AG10803 (cell line): ENCODE measurements at places on chromosomes 12 and 14.

DNA sequence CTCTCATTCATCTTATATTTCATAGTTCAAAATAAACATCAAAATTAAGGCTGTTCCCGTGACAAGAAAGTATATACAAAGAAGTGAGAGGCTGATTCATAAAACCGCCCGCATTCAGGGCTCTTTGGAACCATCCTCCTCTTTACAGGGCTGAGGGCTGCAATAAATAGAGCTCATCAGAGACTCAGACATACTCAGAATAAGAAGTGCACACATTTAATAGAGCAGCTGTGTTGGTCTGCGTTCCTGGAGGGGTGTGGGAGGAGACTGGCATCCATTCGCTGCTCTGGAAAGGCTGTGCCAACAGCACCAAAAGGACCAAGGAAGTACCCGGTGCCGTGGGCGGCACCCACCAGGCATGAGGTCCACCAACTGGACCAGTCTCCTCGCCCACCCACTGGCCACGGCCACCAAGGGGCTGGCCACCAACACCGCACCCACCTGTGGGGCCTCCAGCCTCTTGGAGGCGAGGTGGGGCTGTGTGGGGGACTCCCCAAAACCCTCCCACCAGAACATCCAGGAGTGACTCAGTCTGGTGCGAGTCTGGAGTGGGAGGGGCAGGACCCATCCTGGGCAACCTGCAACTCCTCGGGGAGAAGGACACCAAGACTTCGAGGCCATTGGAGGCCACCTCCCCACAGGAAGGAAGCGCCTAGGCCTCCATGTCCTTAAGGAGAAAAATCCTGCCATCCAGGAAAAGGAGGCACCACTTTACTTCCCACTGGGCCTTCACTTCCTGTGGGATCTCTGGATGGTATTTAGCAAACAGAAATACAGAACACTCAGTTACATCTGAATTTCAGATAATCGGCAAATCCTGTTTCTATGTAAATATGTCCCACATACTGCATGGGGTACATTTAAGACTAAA is 32.7 kb downstream of the VCPKMT start:
- DNase-seq = no peak

GRCh38 chr12:52628111-52628507 is 9.8 kb upstream of the KRT73 start:
- DNase-seq = no peak

- no peak for DNase-seq
Measured at GRCh38 chr12:7045913-7046312, 14.6 kb upstream of the C1S start.

DNA sequence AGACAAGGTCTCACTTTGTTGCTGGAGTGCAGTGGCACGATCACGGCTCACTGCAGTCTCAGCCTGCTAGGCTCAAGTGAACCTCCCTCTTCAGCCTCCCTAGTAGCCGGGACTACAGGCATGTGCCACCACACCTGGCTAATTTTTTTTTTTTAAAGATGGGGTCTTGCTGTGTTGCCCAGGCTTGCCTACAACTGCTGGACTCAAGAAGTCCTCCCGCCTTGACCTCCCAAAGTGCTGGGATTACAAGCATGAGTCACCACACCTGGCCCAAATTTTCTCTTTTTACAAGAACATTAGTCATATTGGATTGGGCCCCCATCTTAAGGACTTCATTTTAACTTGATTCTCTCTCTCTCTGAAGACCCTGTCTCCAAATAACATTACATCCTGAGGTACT is 7.0 kb upstream of the HECTD4 start:
- DNase-seq = no peak

GRCh38 chr12:40439771-40440492 is 215.1 kb downstream of the LRRK2 start:
- DNase-seq = no peak
